GDM1 (cell line): ENCODE measurements at places on chromosomes 1 and 21.

GRCh38 chr1:110638058-110638457 is 31.9 kb upstream of the KCNA2 start:
- DNase-seq, result no peak

GRCh38 chr1:84479998-84480397 is 932 bp downstream of the RPF1 start:
- DNase-seq, result no peak

DNA sequence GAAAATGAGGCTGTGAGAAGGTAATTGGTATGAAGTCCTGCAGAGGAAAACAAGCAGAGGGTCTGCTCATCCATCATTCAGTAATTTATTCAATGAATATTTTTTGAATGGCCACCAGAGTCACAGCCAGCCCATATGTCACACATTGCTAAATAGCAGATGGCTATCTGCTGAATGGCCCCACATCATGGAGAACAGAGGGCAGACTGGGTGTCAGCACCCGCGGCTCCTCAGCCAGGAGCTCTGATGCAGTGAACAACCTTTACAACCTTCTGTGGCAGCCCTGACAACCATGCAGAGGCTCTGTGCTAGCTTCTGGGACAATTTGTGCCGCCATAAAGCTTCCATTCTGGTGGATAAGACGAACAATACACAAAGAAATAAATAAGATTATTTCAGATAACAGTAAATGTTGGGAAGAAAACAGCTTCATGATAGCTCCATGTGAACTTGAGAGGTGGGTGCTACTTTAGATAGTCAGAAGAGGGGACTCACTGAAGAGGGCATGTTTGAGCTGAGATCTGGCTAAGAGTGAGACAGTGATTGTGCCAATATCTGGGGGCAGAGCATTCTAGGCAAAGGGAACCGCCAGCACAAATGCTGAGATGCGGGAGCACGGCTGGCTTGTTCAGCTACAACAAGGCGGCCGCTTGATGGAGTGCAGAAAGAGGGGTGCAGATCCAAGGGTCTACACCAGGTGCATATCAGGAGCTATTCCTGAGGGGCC is 2.8 kb upstream of the C1orf210 start:
- DNase-seq, result no peak

DNA sequence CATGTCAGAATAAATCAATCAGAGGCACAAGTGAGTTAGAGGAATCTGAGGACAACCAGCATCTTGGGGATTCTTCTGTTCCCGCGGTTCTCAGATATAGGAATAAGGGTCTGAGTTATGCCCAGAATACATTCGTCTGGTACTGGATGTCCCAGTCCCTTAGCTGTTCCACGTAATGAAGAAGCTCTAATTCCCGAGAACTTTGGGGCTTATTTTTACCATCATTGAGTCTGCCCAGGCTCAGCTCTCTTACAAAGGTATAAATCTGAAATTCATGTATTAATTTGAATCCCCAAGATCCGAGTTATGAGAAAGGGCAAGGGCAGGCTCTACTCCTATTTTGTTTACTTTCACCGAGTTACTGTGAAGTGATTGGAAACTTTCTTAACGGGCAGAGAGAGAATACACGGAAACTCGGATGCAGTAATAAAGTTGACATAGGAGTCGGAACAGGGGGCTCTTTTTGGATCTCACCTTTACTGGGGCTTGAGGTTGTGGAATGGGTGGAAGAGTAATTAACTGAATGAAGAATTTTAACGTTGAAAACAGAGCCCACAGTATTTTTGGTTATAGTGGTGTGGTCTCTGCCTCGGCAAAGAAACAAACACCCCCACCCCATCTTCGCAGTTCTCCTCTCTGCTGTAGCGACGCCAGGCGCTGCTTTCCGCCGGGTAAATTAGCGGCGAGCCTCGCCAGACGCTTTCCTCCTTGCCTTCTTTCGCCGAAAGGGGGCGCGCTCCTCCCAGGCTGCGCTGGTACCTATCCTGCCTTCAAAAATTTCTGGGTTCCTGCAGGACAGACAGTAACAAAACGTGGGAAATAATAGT is 7.1 kb downstream of the PRRX1 start:
- no peak for DNase-seq

- peak; percentile 39 for DNase-seq
Observed at GRCh38 chr1:204475656-204476432, 18.8 kb downstream of the PIK3C2B start.

DNA sequence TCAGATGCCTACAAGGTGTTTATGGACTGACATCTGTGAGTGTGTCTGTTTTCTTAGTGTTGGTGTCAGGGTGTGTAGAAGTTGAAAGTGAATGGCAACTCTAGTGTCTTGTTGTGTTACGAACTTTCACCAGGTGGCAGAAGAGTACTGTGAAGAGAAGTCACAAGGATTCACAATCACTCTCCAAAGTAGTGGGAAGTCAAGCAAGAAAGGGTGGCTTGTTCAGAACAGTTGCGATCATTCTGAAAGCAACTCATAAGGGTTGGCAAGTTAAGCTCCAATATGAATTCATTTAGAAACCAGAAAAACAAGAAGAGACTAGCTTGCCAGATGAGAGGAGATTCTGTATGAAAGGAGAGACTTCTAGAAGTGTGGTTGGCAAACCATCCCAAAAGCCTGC is 86.1 kb downstream of the FASLG start:
- DNase-seq, result peak; percentile 67

GRCh38 chr1:173824315-173825081 is at the start of the genes CENPL and DARS2:
Gene CENPL (minus strand): TSS chr1:173824883. CDS start chr1:173811299, 13,584 bp downstream.
Gene DARS2 (plus strand): TSS chr1:173824673. CDS start chr1:173825230, 557 bp downstream.
- peak; percentile 96 for DNase-seq
